ENCODE measurements at places on chromosomes 1 and 21. TPM values are rescaled to one million over a fixed set of nuclear protein-coding genes. Genes with fewer than 3 reads are reported as not detected.

Gene FCRL2
- total RNA-seq = not detected

Gene CGN
- 5.4 TPM for total RNA-seq

Gene SPATA45
- total RNA-seq = not detected

Gene CELA3B
- total RNA-seq = not detected

Gene AADACL3
- not detected for total RNA-seq

Gene LAPTM5
- total RNA-seq = 62.8 TPM

Gene CD101
- 0.11 TPM for total RNA-seq

Gene SMIM11
- total RNA-seq = 6.6 TPM

Gene C1orf141
- not detected for total RNA-seq

Gene NPPA
- total RNA-seq = 98,870 TPM

Gene PPIH
- total RNA-seq = 24.9 TPM

Gene KRTAP21-2
- total RNA-seq = not detected

Gene FAM43B
- total RNA-seq = 1.7 TPM

Gene ACTL8
- total RNA-seq = not detected

Gene RALGPS2
- 16.1 TPM for total RNA-seq

Gene NBPF4
- not detected for total RNA-seq

Gene SH3BGRL3
- total RNA-seq = 24.8 TPM

Gene ANKRD45
- 0.56 TPM for total RNA-seq

Gene COL16A1
- 34.4 TPM for total RNA-seq

Gene ABCA4
- total RNA-seq = 0.51 TPM

Gene TMEM82
- total RNA-seq = not detected

Gene SPRR2G
- total RNA-seq = not detected

Gene APCS
- not detected for total RNA-seq

All from right atrium auricular region (tissue), 2 donors.